Activated CD4-positive, alpha-beta T cell treated with anti-CD3 and anti-CD28 coated beads, Interleukin-2, amount 50 U/mL, for 4 hours (primary cell): ENCODE measurements at places on chromosomes 4 and X.

- DNase-seq = no peak
Measured at GRCh38 chrX:110408949-110409588, 50.4 kb downstream of the RTL9 start.

- no peak for DNase-seq
Measured at GRCh38 chr4:125440814-125441213, 126.1 kb downstream of the FAT4 start.

- DNase-seq = no peak
Measured at GRCh38 chr4:52641854-52642563, 17.1 kb downstream of the USP46 start.

- no peak for DNase-seq
Measured at GRCh38 chr4:156536661-156537060, 434.9 kb downstream of the PDGFC start.

DNA sequence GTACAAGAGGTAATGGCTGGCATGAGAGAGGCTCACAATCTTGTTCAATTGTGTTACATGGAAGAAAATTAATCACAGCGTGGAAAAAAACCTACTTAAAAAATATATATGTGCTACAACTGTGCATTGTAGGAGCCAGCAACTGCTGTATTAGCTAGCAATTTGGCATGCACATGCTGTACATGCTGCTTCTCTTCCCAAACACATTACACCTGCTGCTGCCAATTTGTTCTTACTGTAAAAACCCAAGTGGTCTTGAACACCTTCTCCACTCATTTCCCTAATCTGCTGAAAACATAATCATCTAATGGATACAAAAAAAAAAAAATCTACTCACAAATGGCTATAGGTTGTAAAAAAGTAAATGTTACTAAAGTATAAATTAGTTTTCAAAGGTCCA, 264.2 kb downstream of the INPP4B start:
- DNase-seq = no peak

DNA sequence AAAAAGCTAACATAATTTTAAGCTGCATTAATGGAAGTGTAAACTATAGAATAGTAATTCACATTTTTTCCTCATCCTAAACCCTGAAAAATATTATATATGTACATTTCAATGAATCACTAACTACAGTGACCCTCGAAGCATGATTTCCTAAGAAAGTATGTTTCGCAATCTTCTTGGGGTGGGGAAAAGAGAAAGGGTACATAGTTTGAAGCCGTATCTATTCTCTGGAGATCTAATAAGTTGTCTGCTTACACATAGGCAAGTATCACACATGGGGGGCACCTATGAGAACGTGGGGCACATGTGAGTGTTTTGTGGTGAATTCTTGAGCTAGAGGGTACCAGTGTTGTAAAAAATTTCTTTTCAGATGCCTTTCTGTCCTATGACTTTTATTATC, 71.2 kb downstream of the JADE1 start:
- DNase-seq = no peak

DNA sequence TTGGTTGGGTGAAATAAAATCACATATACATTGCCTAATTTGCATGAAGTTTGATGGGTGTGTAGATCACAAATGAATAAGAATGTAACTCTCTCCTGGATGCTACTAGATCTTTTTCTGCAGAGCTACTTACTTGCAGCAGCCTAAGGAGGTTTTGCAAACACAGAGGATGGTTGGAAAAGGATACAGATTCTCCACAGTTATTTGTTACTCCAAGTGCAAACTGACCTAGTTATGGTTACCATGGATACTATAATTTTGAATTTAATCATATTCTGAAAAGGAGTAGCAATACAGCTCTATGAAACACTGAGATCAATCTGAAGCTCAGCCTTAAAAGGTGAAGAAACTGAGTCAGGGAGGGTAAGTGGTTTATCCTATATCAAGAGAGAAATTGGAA, 9.1 kb upstream of the ARHGEF38 start:
- no peak for DNase-seq

- DNase-seq = no peak
Measured at GRCh38 chrX:142156567-142156966, 48.5 kb downstream of the MAGEC2 start.

- no peak for DNase-seq
Measured at GRCh38 chr4:146436423-146437162, 85.1 kb downstream of the SLC10A7 start.
